ENCODE measurements at places on chromosomes 2 and 18. TPM values are rescaled to one million over a fixed set of nuclear protein-coding genes. Genes with fewer than 3 reads are reported as not detected.

Gene GAD1
- not detected for total RNA-seq

Gene LINC00305
- not detected for total RNA-seq

- no peak for DNase-seq
Observed at GRCh38 chr2:689237-689636, 12.0 kb upstream of the TMEM18 start.

DNA sequence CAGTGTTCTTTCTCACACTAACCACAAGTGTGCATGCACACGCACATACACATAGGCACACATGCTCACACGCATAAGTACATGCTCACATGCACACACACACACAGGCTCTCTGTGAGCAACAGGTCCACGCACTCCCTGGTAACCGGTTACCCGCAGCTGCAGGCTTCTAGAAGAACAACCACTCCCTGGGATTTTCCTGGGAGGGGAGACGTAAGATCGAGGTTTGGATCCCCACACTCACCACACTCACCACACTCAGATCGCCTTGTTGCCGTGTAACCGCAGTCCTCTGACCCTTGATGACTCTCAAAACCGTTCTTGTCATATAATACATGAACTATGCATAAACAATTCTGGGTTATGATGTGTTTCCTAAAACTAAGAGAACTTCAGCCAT, 42.2 kb downstream of the TTC32 start:
- no peak for DNase-seq

GRCh38 chr2:21591926-21592325, 468.2 kb downstream of the TDRD15 start:
- no peak for DNase-seq

Gene CKAP2L
- not detected for total RNA-seq

GRCh38 chr2:12397854-12398253, 318.9 kb upstream of the TRIB2 start:
- DNase-seq: no peak

Gene CRYBA2
- not detected for total RNA-seq

DNA sequence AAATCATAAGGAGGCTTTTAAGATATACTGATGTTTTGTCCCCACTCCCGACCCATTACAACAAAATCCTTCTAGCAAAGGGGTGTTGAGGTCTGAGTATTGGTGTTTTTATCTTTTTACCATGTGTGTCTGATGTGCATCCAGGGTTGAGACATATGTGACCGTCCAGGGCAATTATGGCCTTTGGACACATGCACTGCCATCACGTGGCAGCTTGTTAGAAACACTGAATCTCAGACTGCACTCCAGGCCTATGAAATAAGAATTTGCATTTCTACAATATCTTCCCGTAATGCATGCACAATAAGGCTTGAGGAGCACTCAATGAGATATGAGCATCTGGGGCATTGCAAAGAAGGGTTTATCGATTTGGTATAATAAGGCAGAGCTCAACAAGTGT, 235.1 kb upstream of the ZNF804A start:
- DNase-seq: no peak

- DNase-seq: no peak
Observed at GRCh38 chr18:78528411-78529258, 451.0 kb upstream of the SALL3 start.

Gene BOLA3
- total RNA-seq: 7.5 TPM

- DNase-seq: no peak
Observed at GRCh38 chr2:129144082-129144791, 825.6 kb upstream of the HS6ST1 start.

DNA sequence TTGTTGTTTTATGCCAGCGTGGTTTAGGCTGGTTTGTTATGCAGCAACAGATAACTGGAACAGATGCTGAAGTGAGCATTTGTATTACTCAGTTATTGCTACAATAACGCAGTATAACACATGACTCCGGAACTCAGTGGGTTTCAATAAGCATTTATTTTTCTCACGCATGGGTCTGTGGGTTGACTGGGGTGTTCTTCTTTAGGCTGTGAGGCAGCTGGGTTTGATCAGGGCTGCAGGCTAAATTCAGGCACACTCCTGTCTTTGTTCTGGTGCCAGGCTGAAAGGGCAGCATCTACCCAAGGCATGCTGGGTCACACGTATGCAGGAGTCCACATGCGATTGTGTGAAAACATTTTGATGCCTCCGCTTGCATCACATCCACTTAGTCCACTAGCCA, 3.8 kb upstream of the SLC1A4 start:
- DNase-seq: no peak

Gene ASTL
- total RNA-seq: 0.59 TPM

Gene PKDCC
- total RNA-seq: not detected

DNA sequence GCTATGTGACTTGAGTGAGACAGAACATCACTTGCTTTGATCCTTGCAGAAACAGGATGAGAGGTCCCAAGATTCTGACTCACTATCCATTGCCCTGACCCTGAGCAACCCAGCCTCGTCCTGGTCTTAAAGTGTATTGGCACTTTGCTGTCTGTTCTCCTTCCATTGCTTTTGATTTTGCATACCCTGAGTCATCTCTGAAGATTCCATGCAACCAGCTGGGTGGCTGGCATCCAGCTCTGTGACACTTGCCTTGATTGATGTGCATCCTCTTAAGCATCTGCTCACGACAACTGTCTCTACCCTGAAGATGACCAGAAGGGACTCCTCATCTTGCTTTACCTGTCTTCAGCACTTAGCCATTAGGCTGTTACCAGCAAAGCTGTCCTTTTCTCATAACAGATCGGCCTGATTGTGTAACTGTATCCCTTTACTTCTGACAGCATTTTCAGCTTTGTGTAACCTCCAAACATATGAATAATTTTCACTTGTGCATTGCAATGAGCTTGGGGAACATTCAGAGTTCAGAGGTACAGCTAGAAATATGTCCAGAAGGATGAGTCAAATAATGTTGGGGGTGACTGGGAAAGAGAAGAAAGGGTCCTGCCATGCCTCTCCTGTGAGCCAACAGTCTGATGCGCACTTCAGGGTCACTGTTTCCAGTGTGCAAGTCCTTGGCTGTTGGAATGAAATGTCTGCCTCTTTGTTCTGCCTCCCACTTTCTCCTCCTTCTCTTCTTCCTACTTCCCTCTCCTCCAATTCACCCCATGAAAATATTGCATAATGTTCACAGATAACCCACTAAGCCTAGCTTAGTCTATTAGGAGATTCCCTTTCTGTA, 249.7 kb upstream of the OSR1 start:
- no peak for DNase-seq

Gene RANBP2
- 69.5 TPM for total RNA-seq

- DNase-seq: no peak
Observed at GRCh38 chr2:66470199-66470598, 35.3 kb downstream of the MEIS1 start.

Gene TMEM214
- 91.1 TPM for total RNA-seq

DNA sequence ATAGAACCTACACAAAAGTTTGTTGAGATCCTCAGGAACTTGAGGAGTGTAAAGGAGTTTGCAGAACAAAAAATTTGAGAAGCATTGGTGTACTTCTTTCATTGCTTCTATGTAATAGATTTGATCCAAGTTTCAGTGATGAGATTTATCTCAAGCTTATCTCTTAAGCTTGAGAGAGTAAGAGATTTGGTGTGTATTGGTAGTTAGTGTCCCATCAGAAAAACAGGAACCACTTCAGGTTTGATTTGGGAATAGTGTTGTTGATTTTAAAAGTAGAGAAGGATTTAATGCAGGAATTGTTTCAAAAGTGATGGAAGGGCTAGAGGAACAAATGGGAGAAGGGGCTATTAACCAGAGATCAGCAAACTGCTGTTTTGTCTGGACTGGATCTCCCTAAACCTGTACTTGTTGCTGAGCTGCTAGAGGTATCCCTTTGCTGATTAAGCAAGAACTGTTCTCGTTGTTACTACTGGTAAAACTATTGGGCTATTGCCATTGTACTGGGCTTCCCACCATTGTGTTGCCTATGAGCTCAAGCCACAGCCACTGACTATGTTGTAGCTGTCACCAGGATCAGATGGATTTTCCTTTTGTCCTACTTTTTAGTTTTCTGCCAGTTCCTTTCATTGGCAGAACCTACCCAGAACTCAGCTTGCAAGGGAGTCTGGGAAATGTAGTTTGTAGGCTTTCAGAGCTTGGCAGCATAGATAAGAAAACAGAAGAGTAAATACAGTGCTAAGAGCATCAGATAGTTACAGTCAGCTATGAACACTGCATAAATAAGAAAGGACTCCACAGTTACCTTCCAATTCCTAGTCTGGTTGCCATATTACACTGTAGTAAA, 39.3 kb downstream of the RAB10 start:
- DNase-seq: no peak

DNA sequence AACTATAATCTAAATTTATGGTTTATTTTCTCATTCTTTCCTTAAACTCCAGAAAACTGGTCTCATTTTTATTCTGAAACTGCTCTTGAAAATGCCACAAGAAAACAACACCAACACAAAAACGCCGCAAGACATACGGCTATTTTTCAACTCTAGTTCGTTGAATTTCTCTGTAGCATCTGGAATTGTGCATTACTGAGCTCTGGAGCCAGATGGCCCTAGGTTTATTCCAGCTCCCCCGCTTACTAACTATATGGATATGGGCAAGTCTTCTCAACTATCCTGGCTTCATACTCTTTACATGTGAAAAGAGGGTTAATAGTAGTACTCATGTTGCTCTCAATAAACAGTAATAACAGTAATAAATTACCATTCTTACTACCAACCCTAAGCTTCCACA, 19.9 kb downstream of the FAM98A start:
- DNase-seq: no peak

- DNase-seq: no peak
Observed at GRCh38 chr2:85444629-85445172, 26.2 kb downstream of the SH2D6 start.

DNA sequence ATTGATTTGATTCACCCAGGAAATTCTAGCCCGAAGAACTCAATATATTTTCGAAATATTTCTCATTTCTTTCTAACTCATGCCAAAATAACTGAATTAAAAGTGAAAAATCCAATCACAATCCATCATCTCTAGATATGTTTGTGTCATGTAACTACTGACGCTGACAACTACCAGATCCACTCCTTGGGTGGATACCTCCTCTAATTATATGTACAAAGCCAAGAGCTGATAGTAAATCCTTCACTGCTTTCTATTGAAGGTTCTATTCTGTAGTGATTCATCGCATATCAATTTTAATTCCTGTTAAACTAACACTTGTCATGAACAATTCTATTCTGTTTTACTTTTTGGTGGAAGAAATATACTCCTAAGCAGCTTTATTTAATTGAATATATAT, 1056.6 kb upstream of the NXPH2 start:
- DNase-seq: no peak

- DNase-seq: no peak
Observed at GRCh38 chr2:40879305-40879704, 427.4 kb upstream of the SLC8A1 start.

GRCh38 chr2:17184512-17184911, 333.7 kb downstream of the RAD51AP2 start:
- DNase-seq: no peak

Gene MAB21L4
- not detected for total RNA-seq

GRCh38 chr18:79200546-79201268, 131.5 kb downstream of the ATP9B start:
- DNase-seq: peak; percentile 29

DNA sequence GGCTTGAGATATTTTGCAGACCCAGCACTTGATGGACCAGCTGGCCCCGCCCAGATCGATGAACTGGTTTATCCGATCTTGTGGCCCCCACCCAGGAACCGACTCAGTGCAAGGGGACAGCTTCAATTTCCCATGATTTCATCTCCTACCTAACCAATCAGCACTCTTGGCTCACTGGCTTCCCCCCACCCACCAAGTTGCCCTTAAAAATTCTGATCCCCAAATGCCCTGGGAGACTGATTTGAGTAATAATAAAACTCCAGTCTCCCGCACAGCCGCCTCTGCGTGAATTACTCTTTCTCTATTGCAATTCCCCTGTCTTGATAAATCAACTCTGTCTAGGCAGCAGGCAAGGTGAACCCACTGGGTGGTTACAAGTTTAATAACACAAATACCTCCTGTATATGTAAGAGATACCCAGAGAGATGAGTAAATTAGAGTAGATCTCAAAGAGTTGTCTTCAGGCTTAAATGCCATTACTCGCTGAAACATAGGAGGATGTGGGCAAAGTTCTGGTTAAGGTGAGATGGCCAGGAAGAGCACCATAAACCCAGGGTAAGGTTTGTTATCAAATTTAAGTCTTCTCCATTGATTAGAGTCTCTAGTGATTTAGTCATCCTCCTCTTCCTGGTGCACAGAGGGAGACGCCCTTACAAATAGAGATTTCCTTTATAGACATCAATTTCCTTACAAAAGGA, 222.8 kb downstream of the ARL4C start:
- DNase-seq: no peak

Gene RFX8
- not detected for total RNA-seq

- no peak for DNase-seq
Observed at GRCh38 chr2:189115126-189115525, 64.4 kb downstream of the COL5A2 start.

DNA sequence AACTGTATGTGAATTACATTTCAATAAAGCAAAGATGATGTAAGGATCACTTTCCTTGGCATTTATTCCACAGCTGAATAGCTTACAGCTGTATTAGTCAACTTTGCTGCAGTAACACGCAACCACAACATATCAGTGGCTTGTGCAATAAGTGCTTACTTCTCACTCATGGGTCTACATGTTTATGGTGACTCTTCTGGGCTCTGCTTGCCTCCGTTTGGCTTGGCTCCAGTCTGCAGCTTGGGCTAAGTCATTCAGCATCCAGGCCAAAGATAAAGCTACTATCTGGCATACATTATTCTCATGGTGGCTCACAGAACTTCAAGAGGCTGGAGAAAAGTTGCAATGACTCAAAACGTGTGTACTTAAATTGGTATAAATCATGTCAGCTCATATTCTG, 355.0 kb downstream of the RNF144A start:
- no peak for DNase-seq

DNA sequence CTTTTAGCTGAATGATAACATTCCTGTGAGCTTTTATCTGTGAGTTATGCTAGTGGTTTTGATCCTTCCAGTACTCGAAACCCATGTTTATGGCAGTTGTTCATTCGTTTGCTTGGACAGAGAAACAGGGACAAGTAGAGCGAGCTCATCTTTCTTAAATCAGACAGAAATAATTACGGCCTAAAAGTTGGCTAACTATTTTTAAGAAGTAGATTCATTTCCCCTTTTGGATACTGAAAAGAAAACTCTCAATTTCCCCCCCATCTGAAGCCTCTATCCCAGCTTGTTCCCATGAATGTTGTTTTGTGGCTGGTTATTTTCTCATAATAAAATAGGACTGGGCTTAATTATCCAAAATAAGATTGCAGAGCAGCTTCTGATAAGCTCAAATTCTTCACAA, 67.1 kb downstream of the ANTXR1 start:
- DNase-seq: no peak

Gene CCDC93
- 86.7 TPM for total RNA-seq

Gene HMSD
- total RNA-seq: not detected

- DNase-seq: no peak
Observed at GRCh38 chr2:182915369-182916326, 49.2 kb upstream of the FRZB start.

Gene CD8B
- 0.46 TPM for total RNA-seq

Gene TMEM163
- total RNA-seq: 6.2 TPM

Measured in B cell (primary cell).